ENCODE measurements at places on chromosomes 3 and 15. TPM values are rescaled to one million over a fixed set of nuclear protein-coding genes. Genes with fewer than 3 reads are reported as not detected.
A peak's percentile ranks its signal among the peaks of the same experiment; 100 is the strongest.

The MUC4 gene
- total RNA-seq, result 0.53 TPM

The IP6K1 gene
- total RNA-seq, result 41.2 TPM

The ESYT3 gene
- 0.59 TPM for total RNA-seq

The NRROS gene
- 0.58 TPM for total RNA-seq

The LRRC31 gene
- total RNA-seq, result not detected

The CAND2 gene
- total RNA-seq, result 2.4 TPM

- H3K4me1 ChIP-seq, result no peaks in the 10 kb centered on the region
- H3K36me3 ChIP-seq, result no peaks in the 10 kb centered on the region
- H3K27me3 ChIP-seq, result no peaks in the 10 kb centered on the region
- no peak overlapping the region for H3K4me3 ChIP-seq
These were observed 259.9 kb upstream of the ZPLD1 start for GRCh38 chr3:102174832-102175374.

- no peak for DNase-seq
- no peaks in the 10 kb centered on the region for H3K27me3 ChIP-seq
- no peak overlapping the region for H3K27ac ChIP-seq
- H3K4me3 ChIP-seq, result no peak overlapping the region
- no peaks in the 10 kb centered on the region for H3K4me1 ChIP-seq
These were observed 33.6 kb downstream of the TMEM45A start for GRCh38 chr3:100525753-100526612.

DNA sequence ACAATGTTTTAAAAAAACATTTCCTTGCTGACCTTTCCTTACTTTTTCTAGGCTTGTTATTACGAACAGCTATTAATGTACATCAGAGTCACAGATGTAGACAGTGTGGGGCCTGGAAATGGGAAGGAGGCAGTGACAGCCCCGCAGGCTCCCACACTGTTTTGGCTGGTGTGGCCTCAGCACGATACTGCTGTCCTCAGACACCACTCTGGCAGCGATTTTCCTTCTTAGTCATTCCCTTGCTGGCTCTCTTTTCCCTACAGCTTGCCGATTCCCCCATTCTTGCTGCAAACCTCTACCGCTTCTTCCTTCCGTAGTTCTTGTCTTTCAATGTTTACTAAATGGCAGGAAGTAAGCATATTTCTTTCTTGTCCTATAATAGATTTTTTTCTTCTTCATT is 113.1 kb downstream of the ABI3BP start:
- H3K27me3 ChIP-seq, result no peaks in the 10 kb centered on the region
- peak; percentile 10 for DNase-seq
- H3K4me3 ChIP-seq, result no peak overlapping the region
- H3K4me1 ChIP-seq, result no peaks in the 10 kb centered on the region
- H3K36me3 ChIP-seq, result no peaks in the 10 kb centered on the region

DNA sequence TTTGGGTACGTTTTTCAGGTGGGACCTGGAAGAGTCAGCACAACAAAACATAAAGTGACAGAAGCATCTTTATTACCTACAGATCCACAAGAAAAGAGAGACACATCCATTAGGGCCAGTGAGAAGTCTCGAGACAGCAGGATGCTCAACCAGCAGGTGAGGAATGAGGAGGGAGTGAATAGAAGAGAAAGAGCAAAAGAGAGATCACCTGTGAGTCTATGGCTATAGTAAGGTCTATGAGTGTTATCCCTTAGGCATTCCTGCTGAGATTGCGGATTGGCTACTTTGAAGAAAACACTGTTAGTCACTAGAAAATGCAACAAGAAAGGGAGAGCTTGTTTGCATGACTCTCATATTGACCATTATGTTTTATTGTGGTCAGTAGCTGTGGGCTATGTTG is 1556.2 kb upstream of the GBE1 start:
- no peak overlapping the region for H3K4me3 ChIP-seq
- H3K4me1 ChIP-seq, result no peaks in the 10 kb centered on the region
- no peaks in the 10 kb centered on the region for H3K27me3 ChIP-seq
- no peaks in the 10 kb centered on the region for H3K36me3 ChIP-seq
- no peak overlapping the region for H3K27ac ChIP-seq
- no peak for DNase-seq

DNA sequence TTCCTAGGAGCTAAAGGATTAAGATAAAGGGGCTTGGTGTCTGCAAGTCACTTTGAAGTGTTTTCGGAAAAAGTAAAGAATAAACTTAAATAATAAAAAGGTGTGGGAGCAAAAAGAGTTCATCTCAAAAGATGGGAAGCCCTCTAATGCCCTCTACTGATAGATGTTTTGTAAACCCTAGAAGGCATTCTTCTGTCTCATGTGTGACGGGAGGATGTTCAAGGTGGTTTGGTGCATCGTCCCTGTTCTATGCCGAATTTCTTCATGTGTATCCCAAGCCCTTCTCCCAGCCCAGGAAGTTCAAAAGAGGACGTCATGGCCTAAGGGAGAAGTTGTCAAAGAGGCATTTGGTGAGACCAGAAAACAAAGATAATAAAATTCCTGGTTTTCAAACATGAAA is 37.2 kb downstream of the CCK start:
- peaks cover 16% of the 10 kb centered on the region for H3K4me1 ChIP-seq
- H3K4me3 ChIP-seq, result no peak overlapping the region
- H3K27me3 ChIP-seq, result no peaks in the 10 kb centered on the region

DNA sequence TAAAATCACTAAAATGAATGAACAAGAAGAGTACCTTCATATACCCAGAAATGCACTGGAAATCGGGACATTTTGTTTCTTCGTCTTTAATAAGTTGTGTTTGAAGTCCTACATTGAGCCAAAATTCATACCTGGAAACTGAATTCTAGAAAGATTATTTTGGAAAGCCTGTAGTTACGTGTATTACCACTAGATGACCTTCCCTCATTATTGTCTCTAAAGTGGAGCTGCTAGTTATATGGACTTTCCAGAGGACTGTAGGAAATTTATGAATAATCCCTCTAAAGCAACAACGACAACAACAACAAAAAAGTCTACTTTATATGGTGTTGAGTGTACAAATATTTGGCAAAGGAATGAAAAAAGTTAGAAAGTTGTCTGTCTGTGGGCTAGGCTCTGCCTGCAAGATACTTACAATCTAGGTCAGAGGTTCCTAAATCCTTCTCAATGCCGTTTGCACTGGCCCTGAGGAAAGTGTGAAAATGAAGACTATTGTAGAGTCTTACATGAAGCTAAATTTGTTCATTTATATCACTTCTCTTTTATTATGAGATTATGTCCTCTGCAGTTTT is 234.8 kb upstream of the NR2E3 start:
- H3K36me3 ChIP-seq, result no peaks in the 10 kb centered on the region
- H3K27ac ChIP-seq, result no peak overlapping the region
- no peak overlapping the region for H3K4me3 ChIP-seq
- no peaks in the 10 kb centered on the region for H3K4me1 ChIP-seq

DNA sequence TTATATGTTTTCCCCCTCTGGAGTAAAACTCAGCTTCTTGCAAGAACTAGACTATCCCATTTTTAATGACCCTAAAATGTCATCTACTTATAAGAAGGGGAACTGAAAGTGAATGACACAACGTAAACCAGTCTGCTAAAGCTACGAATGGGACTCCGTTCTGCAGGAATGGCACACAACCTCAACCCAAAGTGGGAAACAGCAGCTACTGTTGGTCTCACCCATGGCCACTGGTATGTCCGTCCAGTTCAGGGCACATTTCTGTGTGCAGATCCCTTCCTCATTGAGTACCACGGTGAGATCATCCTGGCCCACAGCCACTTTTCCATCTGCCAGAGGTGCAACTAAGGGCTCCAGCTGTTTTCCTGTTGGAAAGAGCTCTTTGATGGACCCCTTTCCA is 23.8 kb downstream of the VPS39 start:
- no peak overlapping the region for H3K27ac ChIP-seq
- DNase-seq, result no peak
- H3K4me3 ChIP-seq, result no peak overlapping the region
- H3K4me1 ChIP-seq, result no peaks in the 10 kb centered on the region

- H3K27me3 ChIP-seq, result no peaks in the 10 kb centered on the region
- no peak for DNase-seq
- no peaks in the 10 kb centered on the region for H3K4me1 ChIP-seq
These were observed 64.2 kb downstream of the ECT2 start for GRCh38 chr3:172814738-172815137.

Measured in neural progenitor cell (in vitro differentiated cells).